Activated B cell treated with CpG ODN at 0.5 μM for 24 hours (primary cell): ENCODE measurements at places on chromosomes 12 and 14. TPM values are rescaled to one million over a fixed set of nuclear protein-coding genes. Genes with fewer than 3 reads are reported as not detected.

APOF gene
- not detected in 2 replicates for total RNA-seq

ZNF84 gene
- total RNA-seq, result 34.8 and 41.1 TPM in 2 replicates

IL31 gene
- not detected in 2 replicates for total RNA-seq

TMTC2 gene
- 1.5 and 2.2 TPM in 2 replicates for total RNA-seq

ZC2HC1C gene
- total RNA-seq, result 0.91 TPM in 1 of 2 replicates, not detected in the other

GRCh38 chr12:52413782-52414345, 7.7 kb upstream of the KRT82 start:
- no peak overlapping the region for H3K4me3 ChIP-seq
- H3K27me3 ChIP-seq, result peaks cover 10% of the 10 kb centered on the region
- DNase-seq, result no peak
- no peak overlapping the region for H3K27ac ChIP-seq
- H3K36me3 ChIP-seq, result no peaks in the 10 kb centered on the region
- no peaks in the 10 kb centered on the region for H3K4me1 ChIP-seq

DNA sequence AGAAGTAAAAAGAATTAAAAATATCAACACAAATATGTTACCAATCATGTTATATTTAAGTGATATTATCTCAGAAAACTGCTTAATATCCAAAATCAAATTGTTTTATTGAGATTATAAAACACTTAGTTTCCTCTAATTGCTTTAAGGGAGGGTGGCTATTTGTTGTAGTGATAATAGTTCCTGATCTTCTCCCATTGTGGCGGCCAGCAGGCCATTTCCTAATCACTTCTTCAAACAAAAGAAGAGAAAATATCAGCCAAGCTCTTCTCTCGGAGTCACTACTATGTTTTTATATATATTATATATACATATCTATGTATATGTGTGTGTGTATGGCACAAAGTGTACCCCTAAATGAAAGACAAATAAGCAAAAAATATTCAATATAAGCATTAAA, 31.5 kb downstream of the ERO1A start:
- H3K36me3 ChIP-seq, result peaks cover 35% of the 10 kb centered on the region
- H3K4me1 ChIP-seq, result no peaks in the 10 kb centered on the region
- H3K27ac ChIP-seq, result no peak overlapping the region
- no peaks in the 10 kb centered on the region for H3K27me3 ChIP-seq
- H3K4me3 ChIP-seq, result no peak overlapping the region
- no peak for DNase-seq

DNA sequence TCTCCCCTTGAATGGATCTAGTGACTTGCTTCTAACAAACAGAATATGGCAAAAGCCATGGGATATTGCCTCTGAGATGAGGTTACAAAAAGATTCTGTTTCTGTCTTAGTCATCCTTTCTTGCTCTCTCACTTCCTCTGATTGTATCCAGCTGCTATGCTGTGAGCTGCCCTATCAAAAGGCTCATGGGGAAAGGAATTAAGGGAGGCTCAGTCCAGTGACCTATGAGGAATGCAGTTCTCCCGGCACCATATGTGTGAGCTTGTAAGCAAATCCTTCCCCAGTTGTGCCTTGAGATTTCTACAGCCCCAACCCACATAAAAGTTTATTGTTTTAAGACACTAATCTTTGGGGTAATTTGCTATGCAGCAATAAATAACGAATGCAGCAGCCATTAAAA, 183.1 kb downstream of the KLHL28 start:
- no peak overlapping the region for H3K4me3 ChIP-seq
- H3K36me3 ChIP-seq, result no peaks in the 10 kb centered on the region
- H3K4me1 ChIP-seq, result no peaks in the 10 kb centered on the region
- H3K27me3 ChIP-seq, result no peaks in the 10 kb centered on the region
- no peak for DNase-seq

DNA sequence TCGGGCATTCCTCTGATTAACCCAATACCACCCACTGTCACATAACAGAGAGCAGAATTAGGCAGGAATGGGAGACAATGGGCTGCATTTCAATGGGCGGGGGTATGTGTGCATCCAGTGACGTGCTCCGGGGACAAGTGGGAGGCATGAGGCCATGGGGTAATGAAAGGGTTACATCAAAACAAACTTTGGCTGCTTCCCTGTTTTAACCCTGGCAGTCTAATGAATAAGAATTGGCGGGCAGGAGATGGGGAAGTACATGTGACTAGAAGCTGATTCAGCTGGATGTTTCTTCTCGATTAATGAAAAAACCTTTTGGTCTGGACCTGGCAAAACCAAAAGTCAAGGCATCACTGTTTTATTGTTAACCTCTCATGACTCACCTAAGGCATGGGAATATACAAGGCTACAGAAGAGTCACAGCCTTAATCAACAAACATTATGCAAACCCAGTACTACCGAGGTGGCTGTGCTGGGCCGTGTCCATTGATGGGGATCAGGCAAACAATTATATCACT, 44.2 kb downstream of the SOCS2 start:
- no peak for DNase-seq
- peaks cover 6% of the 10 kb centered on the region for H3K27me3 ChIP-seq
- H3K4me3 ChIP-seq, result no peak overlapping the region
- no peaks in the 10 kb centered on the region for H3K36me3 ChIP-seq
